T-cell (primary cell): ENCODE measurements at places on chromosomes 12 and 14.

DNA sequence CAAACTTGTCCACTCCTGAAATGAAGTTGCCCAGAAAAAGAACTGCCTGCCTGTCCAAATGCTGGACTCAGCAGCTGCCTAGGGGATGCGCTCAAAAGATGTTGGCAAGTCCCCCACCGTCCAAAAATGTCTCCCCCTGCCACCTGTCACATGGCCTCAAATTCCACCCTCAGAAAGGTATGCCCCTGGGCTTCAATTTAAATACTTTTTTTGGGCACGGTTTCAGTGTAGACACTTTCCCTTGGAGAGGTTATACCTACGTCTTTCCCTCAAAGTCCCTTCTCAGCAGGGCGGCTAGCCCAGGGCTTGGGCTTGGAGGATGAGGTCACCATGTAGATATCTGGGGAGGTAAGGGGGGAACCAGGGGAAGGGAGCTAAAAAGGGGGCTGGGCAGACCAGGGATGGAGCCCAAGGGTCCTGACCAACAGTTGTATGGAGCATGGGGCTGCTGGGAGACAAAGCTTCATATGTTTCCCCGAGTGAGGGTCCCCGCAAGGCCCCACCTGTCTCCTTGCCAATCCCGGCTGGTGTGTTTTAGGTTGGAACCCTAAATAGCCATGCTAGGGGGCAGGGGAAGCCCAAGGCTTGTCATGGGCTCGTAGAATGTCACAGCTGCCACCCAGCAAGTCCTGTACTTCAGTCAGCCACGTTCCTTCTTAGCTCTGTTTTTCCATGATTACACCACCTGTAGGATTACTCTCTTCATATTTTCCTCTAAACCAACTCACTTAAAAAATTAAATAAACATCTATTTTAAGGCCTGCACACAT lies 131.2 kb upstream of the TBX3 start:
- no peak for DNase-seq

DNA sequence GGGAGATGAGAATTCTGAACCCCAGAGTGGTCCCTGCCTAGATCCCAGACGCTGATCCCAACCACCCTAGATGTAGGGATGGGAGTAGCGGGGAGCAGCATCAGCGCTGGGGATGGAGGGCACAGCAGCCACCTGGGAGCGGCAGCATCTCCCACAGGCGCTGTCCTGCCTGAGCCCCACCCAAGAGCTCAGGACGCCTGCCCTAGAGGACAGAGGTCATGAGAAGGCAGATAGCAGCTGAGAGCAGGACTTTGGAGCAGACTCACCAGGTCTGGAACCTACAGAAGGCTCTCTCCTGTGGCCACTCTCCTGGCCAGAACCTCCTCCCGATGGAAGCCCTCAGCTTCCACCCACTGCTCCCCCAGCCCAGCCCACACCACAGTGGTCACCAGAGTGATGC lies 7.2 kb downstream of the CCDC85C start:
- DNase-seq, result no peak

DNA sequence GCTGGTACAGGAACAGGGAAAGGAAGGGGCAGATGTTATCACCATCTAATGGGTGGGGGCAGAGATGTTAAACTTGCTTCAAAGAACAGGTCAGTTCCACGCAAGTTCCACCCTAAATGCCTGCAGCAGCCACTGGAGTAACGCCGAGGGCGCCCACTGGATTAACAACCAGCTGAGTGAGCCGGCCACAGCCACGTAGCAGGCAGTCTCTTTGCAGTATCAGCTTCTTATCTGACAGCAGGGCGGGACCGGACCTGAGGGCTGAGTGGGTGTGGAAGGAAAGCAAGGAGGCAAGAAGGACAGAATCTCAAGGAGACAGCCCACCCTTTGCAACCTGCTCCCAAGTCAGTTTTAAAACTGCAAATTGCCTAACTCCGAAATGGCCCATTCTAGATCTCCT lies 38.4 kb upstream of the FOXN3 start:
- DNase-seq, result no peak

- DNase-seq, result no peak
These were observed 93.7 kb downstream of the HMGA2 start for GRCh38 chr12:65918021-65918420.

DNA sequence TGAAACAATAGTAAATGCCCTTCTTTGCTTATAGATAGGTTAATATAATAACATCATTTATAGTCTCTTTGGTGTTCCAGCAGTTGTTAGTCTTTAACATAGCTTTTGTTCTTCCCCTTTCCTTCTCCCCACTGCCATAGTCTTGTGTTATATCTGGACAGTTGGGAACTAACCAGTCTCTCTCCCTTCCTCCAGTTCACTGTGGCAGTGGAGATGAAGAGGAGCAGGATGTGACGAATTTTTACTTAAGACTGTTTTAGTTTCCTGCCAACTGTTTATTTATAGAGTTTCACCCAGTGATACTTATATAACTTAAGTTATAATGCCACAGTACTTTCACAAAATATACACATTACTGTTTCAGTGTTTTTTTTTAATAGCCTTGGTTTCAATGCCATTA lies 277.4 kb downstream of the PDZRN4 start:
- no peak for DNase-seq

- no peak for DNase-seq
These were observed 105.4 kb downstream of the TTC8 start for GRCh38 chr14:88929656-88930436.

- no peak for DNase-seq
These were observed 5.8 kb upstream of the TMEM63C start for GRCh38 chr14:77175843-77176242.
